ENCODE measurements at places on chromosomes 6 and 20.

GRCh38 chr6:150395388-150396009 is 26.7 kb downstream of the IYD start:
- no peak for DNase-seq

DNA sequence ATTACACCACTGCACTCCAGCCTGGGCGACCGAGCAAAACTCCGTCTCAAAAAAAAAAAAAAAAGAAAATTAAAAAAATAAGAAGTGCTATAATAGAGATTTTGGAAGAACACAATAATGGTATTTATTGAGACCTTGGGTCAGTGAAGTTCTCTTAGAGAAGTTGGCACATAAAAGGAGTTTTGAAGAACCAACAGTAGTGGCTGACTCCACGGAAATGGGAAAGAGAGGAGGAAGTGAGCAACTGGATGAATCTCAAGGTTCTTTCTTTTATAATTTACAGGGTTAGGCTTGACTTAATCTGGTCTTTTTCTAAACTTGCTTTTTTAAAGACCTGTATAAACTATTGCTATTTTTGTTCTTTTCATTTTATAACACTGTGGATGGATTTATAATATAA is 52.8 kb downstream of the TOMM6 start:
- no peak for DNase-seq

DNA sequence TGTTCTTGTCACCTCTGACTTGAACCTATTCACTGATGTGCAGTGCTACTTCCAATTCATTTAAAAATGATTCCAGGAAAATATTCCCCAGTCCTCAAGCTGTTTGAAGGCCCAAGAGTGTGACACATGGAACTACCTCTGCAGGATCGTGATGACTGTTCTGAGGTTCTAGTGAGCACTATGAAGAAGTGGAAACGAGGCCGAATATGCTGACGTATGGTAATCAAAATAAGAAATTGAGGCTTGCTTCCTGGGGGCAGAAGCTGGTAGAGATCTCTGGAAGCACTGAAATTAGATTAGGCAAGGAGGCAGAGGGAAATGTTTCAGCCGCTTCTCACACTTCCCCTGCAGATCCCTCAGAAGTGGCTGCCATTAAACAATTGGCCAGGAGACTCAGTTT is 15.7 kb downstream of the TMEM242 start:
- DNase-seq = no peak

DNA sequence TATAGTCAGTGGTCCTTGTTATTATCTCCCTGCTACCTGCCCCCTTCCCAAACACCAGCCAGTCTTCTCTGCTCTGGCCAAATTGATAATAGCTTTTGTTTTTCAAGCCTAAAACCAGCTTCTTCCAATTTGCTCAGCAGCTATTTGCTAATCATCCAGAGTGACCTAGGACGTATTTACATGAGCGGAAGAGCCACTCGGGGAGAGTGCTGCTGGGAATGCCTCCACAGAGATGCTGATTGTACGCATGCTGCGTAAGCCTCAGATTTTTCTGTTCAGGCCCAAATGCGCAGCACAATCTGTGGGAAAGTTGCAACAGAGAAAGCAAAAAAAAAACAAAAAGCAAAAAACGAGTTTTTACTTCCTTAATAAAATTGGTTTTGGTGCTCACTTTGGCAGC is 24.4 kb upstream of the ID1 start:
- no peak for DNase-seq

DNA sequence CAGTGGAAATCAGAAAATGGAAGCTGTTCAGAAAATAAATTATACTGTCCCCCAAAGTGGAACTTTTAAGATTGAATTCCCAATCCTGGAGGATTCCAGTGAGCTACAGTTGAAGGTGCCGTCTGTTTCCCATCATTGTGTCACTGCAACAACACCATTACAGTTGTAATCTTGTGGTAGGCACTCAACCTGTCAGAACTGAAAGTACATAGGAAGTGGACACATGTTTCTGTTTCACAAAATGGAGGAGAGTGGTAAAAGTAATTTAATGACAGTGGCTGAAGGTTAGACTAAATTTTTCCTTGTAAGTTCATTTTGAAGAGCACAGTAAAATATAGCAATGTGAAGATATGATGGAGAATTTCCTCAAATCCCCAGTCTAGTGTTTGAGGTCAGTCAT is 70.0 kb downstream of the CD109 start:
- no peak for DNase-seq

DNA sequence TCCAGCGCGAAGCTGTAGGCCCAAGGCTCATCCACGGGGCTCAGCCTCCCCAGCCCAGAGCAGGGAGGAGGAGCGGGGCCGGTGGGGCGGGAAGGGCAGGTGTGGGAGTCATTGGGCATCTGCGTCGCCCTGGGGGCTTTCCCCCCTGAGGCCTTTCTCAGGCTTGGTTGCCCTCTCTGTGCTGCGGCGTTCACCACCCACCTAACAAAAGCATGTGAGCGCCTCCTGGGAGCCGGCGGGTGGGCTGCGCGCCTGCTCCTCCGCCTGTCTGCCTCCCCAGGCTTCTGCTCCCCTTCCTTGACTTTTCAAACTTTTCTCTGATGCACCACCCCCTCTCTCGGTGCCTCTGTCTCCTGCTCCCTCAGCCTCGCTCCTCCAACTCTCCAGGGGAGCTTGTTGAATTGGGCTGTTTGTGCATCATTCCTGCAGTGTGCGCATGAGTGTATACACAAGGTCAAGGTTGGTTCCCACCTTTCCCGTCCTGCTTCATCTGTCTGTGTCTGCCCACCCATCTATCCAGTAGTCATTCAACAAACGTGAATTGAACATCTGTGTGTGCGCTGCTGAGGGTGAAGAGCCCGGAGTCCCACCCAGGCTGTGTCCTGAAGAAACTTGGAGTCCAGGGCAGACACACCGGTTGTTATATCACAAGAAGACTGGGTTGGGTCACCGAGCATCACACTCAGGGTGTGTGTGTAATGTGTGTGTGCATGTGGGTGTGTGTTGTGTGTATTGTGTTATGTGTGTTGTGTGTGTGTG is 82.4 kb upstream of the NNAT start:
- DNase-seq = no peak

GRCh38 chr6:357261-357790 is 34.2 kb upstream of the IRF4 start:
- no peak for DNase-seq

GRCh38 chr6:54860739-54861138 is 14.2 kb downstream of the FAM83B start:
- no peak for DNase-seq

GRCh38 chr20:55213653-55214052 is 738.3 kb downstream of the DOK5 start:
- no peak for DNase-seq

- DNase-seq = no peak
Observed at GRCh38 chr6:98942263-98942803, 5.4 kb downstream of the FBXL4 start.

DNA sequence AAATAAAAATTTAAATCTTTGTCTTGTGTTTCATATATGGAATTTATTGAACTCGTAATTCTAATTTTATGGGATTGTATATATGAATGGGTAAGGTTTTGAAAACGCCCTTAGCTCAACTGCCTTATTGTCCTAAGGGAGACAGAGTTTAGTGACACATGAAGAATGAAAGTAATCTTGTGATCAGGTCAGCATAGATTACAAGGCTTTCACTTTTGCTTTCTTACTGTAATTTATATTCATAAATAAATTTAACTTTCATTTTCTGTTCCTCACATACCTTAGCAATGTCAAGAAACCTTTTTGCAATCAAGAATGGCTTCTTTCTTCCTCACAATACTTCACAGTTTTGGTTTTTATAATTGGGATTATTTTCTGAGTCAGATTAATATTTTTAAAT is 14.4 kb downstream of the KPNA5 start:
- no peak for DNase-seq

GRCh38 chr20:19018881-19019280 is 193.6 kb upstream of the SLC24A3 start:
- DNase-seq = no peak

- no peak for DNase-seq
Observed at GRCh38 chr6:20029979-20030378, 182.3 kb downstream of the MBOAT1 start.

DNA sequence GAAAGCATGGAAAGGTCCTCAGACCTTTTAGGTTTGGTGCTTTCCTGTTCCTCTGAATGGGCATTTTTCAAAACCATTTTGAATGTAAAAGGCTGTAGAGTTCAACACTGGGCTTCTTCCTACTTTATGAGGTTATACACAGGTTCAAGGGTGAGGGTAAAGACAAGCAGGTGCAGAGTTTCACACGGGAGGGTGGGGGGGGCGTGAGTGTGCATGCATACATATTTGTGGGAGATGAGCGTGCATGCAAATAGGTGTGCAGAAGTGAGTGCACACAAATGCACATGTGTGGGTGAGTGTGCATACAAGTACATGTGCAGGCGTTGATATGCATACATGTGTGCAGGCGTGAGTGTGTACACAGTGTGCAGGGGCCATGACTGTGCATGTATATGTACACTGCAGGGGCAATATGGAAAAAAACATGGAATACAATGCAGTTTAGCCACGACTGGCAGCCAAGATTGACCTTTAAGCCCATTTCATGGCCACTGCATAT is 183.1 kb downstream of the GMPR start:
- DNase-seq = no peak

DNA sequence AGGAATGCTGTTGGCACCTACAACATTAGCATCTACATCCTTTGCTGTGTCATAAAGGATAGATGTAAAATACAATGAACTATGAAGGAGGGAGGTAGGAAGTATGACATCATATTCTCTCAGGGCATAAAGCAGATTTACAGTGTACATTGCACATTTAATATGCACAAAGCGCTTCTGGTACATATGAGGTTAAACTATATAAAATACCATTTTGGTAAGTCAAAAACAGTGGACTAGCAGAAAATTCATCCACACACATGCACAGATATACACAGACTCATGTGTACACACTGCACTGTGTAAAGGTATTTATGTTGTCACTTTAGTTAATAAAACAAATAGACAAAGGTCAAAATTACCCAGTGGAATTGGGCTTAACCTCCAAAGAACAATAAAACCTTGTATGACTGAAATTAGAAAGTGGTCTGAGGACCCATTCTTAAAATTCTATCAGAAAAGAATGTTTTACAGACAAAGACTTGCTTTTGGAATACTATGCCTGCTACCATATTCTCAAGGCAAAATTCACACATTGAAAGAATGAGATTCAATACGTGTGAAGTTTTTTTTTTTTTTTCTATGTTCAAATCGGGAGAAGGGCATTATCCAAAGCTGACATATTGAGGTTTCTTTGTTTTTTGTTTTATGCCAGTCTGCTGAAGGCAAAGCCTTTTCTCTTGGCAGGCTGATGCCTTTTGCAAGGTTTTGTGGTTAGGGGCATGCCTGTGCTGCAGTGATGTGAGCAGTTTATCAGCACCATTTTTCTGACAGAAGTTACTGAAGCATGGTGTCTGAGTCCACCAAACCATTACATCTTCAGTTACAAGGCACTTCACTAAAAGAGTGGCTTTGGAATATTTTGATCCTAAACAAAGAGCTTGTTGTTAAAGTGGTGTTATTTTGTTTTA is 199.0 kb downstream of the PLCB1 start:
- DNase-seq = no peak

- DNase-seq = no peak
Observed at GRCh38 chr20:916825-917224, 691 bp upstream of the ANGPT4 start.

DNA sequence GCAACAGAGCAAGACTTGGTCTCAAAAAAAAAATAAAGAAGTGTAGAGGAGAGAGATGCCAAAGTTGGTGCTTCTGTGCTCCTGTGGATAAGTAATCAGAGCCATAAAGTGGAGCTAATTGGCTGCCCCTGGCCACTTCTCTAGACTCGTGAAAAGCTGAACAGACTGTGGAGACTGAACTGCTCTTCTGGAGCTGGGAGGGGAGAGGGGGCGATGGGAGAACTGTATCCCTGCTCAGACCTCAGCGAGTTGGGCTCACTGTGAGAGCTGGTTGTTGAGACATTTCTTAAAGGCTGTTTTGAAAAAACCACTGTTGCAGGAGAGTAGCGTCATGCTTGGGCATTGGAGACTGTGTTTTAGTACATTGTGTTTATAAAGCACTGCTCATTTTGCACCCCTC is 125.7 kb downstream of the TCP11 start:
- no peak for DNase-seq

GRCh38 chr6:21712213-21712612 is 118.7 kb downstream of the SOX4 start:
- no peak for DNase-seq

- DNase-seq = no peak
Observed at GRCh38 chr6:84926189-84927155, 162.1 kb upstream of the TBX18 start.

DNA sequence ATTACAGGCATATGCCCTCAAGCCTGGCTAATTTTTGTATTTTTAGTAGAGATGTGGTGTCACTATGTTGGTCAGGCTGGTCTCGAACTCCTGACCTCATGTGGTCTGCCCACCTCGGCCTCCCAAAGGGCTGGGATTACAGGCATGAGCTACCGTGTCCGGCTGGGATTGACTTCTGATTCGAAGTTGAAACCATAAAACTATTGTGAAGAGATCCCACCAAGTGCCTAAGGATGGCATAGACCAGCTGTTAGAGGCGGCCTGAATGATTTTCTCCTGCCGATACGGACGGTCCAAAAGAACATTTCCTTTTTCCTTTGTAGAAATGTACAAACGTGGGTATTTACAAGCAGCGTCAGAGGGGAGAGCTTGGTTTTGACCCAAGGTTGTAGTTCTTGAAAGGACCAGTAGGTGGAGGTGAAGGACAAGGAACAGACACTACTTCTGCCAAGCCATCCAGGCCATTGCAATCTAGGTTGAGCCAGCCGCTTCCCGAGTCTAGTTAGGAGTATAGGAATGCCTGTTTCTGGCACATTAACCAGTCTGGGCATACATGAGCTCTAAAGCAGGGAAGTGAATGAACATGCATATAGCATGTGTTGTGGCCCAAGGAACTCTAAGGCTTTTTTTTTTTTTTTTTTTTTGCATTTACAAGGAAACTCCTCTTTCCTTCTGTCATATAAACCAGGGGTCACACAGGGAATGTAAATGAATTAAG is 29.0 kb downstream of the MOCS3 start:
- DNase-seq = peak; percentile 78

GRCh38 chr6:73262671-73263569 is at the start of gene KHDC1:
KHDC1 (minus strand) TSS chr6:73263196; CDS start chr6:73242517, 20,679 bp downstream.
- DNase-seq = no peak

DNA sequence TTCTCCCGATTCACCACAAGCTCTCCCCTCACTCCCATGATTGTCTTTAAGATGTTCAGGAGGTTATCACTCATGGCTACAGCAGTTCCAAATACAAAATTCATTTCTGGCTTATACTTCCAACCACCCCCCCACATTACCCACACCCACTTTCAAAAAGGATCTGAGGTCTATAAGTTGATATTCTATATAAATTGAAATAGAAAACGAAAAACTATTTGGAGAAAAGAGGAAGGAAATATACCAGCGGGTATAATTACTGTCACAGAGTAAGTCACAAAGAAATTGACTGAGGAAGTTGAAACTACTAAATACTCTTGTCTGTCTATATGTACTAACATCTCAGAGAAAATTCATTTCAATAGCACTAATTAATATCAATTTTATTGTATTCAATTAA is 112.7 kb upstream of the TNFAIP3 start:
- no peak for DNase-seq

Measured in right atrium auricular region (tissue), 2 donors.